Activated CD8-positive, alpha-beta memory T cell treated with anti-CD3 and anti-CD28 coated beads for 1 hour (primary cell): ENCODE measurements at places on chromosomes 12 and 14.
A peak's percentile ranks its signal among the peaks of the same experiment; 100 is the strongest.

GRCh38 chr14:66045572-66046021 is 440.6 kb upstream of the CCDC196 start:
- DNase-seq: no peak

GRCh38 chr14:59187802-59188460 is 536 bp upstream of the DAAM1 start:
- DNase-seq: no peak

DNA sequence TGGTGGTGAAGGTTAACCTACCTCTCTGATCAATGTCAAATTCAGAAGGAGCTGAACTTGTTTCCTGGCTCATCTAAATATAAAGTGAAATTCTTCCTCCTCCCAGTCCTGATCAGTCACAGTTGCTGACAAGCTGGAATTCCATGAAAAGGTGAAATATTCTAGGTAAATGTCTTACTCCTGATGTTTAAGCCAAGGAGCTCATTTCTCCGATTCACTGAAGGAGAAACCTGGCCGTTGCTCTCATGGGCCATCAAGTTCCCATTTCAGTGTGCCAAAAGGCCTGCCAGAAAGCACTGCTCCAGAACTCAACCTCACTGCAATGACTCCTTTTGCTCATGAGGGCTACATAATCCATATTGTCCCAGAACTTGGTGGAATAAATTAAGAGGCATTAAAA is 707.5 kb downstream of the GALC start:
- DNase-seq: no peak

DNA sequence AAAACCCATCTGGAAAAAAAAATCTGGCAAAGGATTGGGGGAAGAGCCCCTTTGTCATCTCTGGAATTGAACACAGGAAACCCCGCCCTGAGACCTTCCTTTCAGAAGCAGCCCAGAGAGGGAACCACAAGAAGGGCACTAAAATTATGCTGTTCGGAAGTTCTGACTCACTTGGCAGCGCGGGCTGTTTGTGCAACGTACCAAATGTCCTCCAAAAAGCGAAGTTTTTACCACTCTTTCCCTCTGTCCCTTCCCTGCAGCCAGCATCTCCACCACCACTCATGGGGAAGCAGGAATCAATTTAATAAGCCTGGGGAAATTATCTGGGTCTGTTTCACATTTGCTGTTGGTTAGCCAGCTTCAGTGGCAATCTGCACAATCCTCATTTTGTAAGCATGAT is 3.2 kb upstream of the SYNE3 start:
- DNase-seq: peak; percentile 50

GRCh38 chr14:22993517-22993916 is 11.2 kb upstream of the AJUBA start:
- DNase-seq: no peak
